Activated naive CD4-positive, alpha-beta T cell treated with anti-CD3 and anti-CD28 coated beads, Interleukin-2, amount 10 ng/mL, durations not matched to agents 7 days and 5 days (primary cell): ENCODE measurements at places on chromosomes 7 and 10.

- H3K27me3 ChIP-seq = no peaks in the 10 kb centered on the region
- no peak overlapping the region for H3K27ac ChIP-seq
- no peak for DNase-seq
- H3K36me3 ChIP-seq = no peaks in the 10 kb centered on the region
- no peak overlapping the region for H3K4me3 ChIP-seq
These were observed 246.1 kb downstream of the AUTS2 start for GRCh38 chr7:69844264-69844868.

GRCh38 chr10:117746541-117747448, 204.2 kb downstream of the EMX2 start:
- no peaks in the 10 kb centered on the region for H3K36me3 ChIP-seq
- H3K27me3 ChIP-seq = peaks cover 16% of the 10 kb centered on the region
- no peak overlapping the region for H3K27ac ChIP-seq
- H3K4me3 ChIP-seq = no peak overlapping the region
- no peak for DNase-seq

DNA sequence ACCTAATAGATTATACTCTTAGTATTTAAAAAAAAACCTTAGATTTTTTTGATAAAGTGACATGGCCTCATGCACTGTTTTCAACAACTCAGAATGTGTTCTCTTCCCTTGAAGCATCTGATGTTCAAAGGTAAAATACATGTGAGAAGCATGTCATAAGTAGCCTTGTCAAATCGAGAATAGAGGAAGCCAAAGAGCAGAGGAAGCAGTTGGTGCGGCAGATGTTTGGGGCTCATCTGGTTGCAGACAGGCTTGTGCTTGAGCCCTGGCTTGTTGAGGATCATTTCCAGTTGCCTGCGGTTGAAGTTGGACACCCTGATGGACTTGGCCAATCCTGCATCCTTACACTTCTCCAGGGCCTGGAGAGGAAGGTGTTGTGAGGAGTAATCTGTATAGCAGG, 59.2 kb downstream of the AKR1E2 start:
- no peaks in the 10 kb centered on the region for H3K4me1 ChIP-seq
- DNase-seq = no peak
- H3K36me3 ChIP-seq = no peaks in the 10 kb centered on the region
- H3K4me3 ChIP-seq = no peak overlapping the region
- H3K27me3 ChIP-seq = no peaks in the 10 kb centered on the region
- no peak overlapping the region for H3K27ac ChIP-seq

- DNase-seq = no peak
- H3K27me3 ChIP-seq = peaks cover 4% of the 10 kb centered on the region
- H3K4me1 ChIP-seq = no peaks in the 10 kb centered on the region
- peaks cover under 1% of the 10 kb centered on the region for H3K36me3 ChIP-seq
These were observed 406.5 kb downstream of the PLXNA4 start for GRCh38 chr7:132169730-132170129.
